ENCODE measurements at places on chromosomes 5 and 9.

GRCh38 chr9:106868087-106868486, 5.1 kb downstream of the ZNF462 start:
- no peak for DNase-seq

DNA sequence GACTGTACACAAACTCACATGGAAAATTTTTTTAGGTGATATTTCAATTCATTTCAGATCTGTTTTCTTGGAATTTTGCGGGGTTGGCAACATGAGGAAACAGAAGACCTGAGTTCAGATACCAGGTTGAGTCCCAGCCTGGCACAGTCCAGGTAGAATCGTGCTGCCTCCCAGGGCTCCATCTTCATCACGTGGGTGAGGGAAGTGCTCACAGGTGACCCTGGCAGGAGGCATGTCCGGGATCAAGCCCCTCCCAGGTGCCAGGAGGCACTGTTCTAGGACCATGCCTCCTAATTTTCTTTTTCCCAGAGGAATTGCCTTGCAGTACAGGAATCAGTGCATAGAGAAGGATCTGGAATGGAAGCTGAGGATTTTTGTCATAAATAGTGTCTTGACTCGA, 318.3 kb upstream of the IRX4 start:
- DNase-seq, result no peak

- no peak for DNase-seq
Measured at GRCh38 chr5:149993471-149993870, 7.0 kb downstream of the TIGD6 start.

GRCh38 chr9:17928228-17928627, 349.4 kb downstream of the SH3GL2 start:
- no peak for DNase-seq

DNA sequence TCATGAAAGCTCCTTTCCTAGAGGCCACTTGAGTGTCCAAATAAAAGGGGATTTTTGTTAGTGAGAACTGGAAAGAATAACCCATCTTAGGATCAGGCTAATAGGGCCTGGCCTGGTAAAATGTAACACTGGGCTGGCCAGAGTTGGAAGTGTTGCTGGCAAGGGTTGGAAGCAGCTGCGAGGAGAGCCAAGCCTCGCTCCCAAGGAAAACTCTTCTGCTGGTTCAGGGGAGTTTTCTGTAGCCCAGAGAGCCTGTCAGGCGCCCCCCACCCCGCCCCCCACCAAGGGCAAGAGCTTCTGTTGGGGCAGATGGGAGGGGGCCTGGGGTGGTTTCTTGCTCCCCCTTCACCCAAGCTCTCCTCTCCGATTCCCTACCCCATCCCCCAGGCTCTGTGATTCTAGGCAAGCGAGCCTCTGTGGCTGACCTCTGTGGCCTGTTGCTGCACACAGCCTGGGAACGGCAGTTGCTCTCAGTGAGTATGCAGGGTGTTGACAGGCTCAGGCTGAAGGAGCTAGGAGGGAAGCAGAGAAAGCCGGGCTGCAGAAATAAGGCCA, 547.8 kb downstream of the CCDC171 start:
- DNase-seq, result no peak

GRCh38 chr9:137095664-137096517, 9.1 kb downstream of the MAN1B1 start:
- no peak for DNase-seq

DNA sequence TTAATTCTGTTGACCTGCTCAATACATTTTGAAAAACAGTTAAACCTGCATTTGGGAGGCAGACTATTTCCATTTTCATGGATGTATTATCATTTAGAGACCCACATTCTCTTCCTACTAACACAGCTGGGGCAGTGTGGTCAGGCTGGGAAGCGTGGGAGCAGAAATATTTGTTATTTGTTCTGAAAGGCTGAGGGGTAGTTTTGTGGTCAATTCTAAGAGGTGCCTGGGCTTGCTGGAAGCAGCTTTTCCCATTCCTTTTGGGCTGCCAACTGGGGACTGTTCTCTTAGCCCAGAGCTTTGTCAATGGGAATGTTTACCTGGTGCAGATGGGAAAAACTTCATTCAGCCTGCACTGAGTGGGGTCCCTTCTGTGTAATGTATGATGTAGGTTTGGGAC, 171.4 kb upstream of the DAP start:
- DNase-seq, result no peak

- DNase-seq, result no peak
Measured at GRCh38 chr5:113520429-113520828, 6.9 kb downstream of the YTHDC2 start.
